ENCODE measurements at places on chromosomes 3 and 15. TPM values are rescaled to one million over a fixed set of nuclear protein-coding genes. Genes with fewer than 3 reads are reported as not detected.

- H3K27ac ChIP-seq = no peak overlapping the region
- no peaks in the 10 kb centered on the region for H3K4me1 ChIP-seq
- no peaks in the 10 kb centered on the region for H3K27me3 ChIP-seq
- H3K36me3 ChIP-seq = no peaks in the 10 kb centered on the region
- DNase-seq = no peak
Measured at GRCh38 chr3:168753724-168754123, 658.0 kb upstream of the GOLIM4 start.

GRCh38 chr15:29571792-29572431 is 250.4 kb downstream of the TJP1 start:
- peaks cover 8% of the 10 kb centered on the region for H3K4me1 ChIP-seq
- peak overlapping the region; percentile 20 for H3K4me3 ChIP-seq
- H3K36me3 ChIP-seq = no peaks in the 10 kb centered on the region
- DNase-seq = no peak
- H3K27me3 ChIP-seq = peaks cover 54% of the 10 kb centered on the region
- H3K27ac ChIP-seq = no peak overlapping the region

DNA sequence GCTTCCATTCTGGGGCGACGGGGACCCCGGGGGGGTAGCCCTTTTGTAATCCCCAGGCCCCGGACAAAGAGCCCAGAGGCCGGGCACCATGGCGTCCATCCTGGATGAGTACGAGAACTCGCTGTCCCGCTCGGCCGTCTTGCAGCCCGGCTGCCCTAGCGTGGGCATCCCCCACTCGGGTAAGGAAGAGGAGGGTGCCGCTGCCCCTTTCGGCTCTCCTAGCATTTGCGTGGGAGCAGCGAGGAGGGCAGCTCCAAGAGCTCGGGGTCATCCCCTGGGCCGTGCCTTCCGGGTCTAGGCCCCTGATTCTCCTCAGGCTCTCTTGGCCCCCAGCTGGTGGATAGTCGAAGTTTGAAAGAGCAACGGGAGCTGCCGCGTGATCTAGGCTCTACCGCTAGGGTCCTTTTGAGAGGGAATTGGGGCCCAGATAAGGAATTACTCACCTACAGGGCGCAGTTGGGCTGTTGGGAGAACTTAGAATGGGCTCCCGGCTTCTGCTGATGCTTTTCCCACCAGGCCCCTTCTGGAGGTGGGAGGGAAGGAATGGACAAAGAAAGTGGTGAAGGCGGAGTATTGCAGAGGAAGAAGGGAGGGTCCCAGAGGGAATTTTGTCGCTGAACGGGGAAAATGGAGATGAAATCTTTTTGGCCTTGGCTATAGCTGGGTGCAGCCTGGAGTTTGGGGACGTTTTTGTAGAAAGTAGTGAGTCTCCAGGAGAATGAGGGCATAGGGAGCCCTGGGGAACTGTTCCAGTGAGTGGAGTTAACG is 615 bp downstream of the VPS18 start:
- no peaks in the 10 kb centered on the region for H3K27me3 ChIP-seq
- peak overlapping the region; percentile 86 for H3K27ac ChIP-seq
- H3K4me1 ChIP-seq = peaks cover 27% of the 10 kb centered on the region
- peak overlapping the region; percentile 99 for H3K4me3 ChIP-seq
- peak; percentile 71 for DNase-seq

DNA sequence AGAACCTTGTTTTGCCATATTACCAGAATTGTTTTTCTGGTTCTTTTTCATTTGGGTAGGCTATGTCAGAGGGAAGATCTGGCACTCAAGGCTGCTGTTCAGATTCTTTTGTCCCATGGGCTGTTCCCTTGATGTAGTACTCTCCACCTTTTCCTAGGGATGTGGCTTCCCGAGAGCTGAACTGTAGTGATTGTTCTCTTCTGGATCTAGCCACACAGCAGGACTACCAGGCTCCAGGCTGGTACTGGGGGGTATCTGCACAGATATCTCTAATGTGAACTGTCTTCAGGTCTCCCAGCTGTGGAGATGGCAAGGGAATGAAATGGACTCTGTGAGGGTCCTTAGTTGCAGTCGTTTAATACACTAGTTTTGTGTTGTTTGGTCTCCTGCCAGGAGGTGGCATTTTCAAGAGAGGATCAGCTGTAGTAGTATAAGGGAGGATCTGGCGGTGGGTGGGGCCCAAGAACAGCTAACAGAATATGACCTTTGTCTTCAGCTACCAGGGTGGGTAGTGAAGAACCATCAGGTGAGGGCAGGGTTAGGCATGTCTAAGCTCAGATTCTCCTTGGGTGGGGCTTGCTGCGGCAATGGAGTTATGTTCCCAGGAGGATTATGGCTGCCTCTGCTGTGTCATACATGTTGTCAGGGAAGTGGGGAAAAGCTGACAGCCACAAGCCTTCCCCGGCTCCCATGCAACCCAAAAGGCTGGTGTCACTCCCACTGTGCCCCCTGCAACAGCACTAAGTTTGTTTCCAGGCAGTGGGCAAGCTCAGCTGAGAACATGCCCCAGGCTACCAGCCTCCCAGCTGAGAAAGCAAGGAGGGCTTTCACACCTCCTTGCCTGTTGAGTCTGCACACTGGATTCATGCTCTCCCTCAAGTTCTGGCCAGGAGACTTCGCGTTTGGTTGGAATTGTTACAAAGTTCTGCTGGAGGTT is 252.5 kb downstream of the ISL2 start:
- no peaks in the 10 kb centered on the region for H3K27me3 ChIP-seq
- H3K4me3 ChIP-seq = no peak overlapping the region
- H3K4me1 ChIP-seq = no peaks in the 10 kb centered on the region
- H3K36me3 ChIP-seq = peaks cover 2% of the 10 kb centered on the region

DNA sequence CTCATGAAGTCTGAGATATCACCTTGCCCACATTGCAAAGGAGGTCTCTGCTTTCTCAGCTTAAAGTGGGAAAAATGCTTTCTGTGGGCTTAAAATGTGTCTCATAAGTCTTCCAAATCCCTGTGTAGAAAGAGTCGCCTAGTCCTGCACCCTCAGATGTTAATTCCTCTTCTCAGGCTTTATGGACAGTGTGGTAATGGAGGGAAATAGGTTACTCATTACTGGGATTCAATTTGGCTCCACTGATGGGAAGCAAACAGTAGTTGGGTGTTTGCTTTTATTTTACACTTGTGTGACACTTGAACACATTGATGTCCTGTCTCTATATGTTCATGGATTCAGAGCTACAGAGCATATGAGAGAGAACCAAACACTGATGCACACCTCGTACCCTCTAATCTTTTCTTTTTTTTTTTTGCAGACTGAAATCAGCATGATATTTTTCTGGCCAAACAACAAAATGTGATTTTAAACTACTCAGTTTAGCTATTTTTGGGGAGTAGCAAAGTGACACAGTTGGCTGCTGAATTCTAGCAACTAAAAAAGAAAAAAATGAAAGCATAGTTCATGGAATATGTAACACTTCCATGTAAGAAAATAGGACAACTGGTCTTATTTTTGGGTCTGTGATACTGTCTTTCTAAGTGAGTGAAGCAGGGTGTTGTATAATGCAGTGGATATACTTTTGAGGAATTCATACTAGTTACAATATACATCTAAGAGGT is 8.6 kb downstream of the PTPRG start:
- no peaks in the 10 kb centered on the region for H3K36me3 ChIP-seq
- no peak for DNase-seq
- H3K27me3 ChIP-seq = peaks cover 7% of the 10 kb centered on the region
- no peak overlapping the region for H3K27ac ChIP-seq

CPN2 gene
- not detected for total RNA-seq

MCF2L2 gene
- 3.9 TPM for total RNA-seq

GRCh38 chr15:77907824-77908751 is 169.4 kb downstream of the TBC1D2B start:
- DNase-seq = peak; percentile 80
- H3K27me3 ChIP-seq = peaks cover 16% of the 10 kb centered on the region
- H3K36me3 ChIP-seq = no peaks in the 10 kb centered on the region
- H3K4me1 ChIP-seq = peaks cover 2% of the 10 kb centered on the region
- no peak overlapping the region for H3K27ac ChIP-seq
- no peak overlapping the region for H3K4me3 ChIP-seq
